ENCODE measurements at places on chromosomes 2 and 18.

GRCh38 chr2:202965810-202966460 is 48.7 kb upstream of the NBEAL1 start:
- H3K27me3 ChIP-seq = no peaks in the 10 kb centered on the region
- H3K4me1 ChIP-seq = no peaks in the 10 kb centered on the region
- no peaks in the 10 kb centered on the region for H3K36me3 ChIP-seq

GRCh38 chr2:182971820-182972547 is 66.3 kb downstream of the NCKAP1 start:
- no peaks in the 10 kb centered on the region for H3K36me3 ChIP-seq
- no peak overlapping the region for H3K27ac ChIP-seq
- H3K4me3 ChIP-seq = no peak overlapping the region
- no peak for DNase-seq
- H3K27me3 ChIP-seq = no peaks in the 10 kb centered on the region

DNA sequence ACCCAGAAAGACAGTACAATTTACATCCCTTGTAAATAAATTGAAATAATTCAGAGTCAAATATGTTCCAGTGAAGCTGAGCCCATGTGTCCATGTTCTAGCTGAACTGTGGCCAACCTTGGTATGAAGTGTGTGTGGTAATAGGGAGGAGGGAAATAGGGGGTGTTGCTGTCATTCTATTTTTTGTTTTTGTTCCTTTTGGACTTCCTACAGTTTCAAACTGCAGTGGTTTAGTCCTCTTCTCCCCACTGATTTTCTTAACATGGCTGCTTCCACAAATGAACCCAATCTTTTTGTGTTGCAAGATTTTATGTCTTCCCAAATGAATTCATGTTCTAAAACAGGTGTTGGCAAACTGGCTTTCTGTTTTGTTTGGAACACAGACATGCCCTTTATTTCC is 156.9 kb downstream of the CCBE1 start:
- H3K27ac ChIP-seq = no peak overlapping the region
- H3K4me1 ChIP-seq = no peaks in the 10 kb centered on the region
- no peak overlapping the region for H3K4me3 ChIP-seq
- no peaks in the 10 kb centered on the region for H3K27me3 ChIP-seq

- H3K4me1 ChIP-seq = no peaks in the 10 kb centered on the region
- no peak overlapping the region for H3K27ac ChIP-seq
- no peaks in the 10 kb centered on the region for H3K27me3 ChIP-seq
- no peaks in the 10 kb centered on the region for H3K36me3 ChIP-seq
Observed at GRCh38 chr2:68463287-68463877, 3.7 kb downstream of the FBXO48 start.

DNA sequence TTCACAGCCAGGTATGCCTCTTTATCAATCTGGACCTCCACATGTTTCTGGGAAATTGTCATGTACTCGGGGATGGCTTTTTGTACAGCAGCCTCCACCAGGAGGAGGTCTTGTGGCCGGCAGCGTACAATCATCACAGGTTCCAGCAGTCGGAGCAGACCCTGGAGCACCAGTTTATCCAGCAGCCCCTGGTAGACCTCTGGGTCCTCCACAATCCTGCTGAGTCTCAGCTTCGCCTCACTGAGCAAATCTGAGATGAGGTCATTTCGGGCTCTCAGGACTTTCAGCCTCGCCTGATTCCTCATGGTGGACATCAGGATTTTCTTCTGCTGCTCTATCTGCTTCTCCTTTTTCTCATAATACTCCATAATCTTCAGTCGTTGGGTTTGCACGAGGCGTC is 32.8 kb downstream of the TMEM247 start:
- no peak for DNase-seq
- H3K36me3 ChIP-seq = no peaks in the 10 kb centered on the region
- H3K27ac ChIP-seq = no peak overlapping the region
- H3K4me1 ChIP-seq = no peaks in the 10 kb centered on the region

GRCh38 chr18:46313521-46313920 is 209.3 kb downstream of the HAUS1 start:
- DNase-seq = peak; percentile 42
- H3K4me1 ChIP-seq = no peaks in the 10 kb centered on the region
- H3K36me3 ChIP-seq = no peaks in the 10 kb centered on the region
- no peaks in the 10 kb centered on the region for H3K27me3 ChIP-seq

GRCh38 chr18:42363446-42364441 is 408.7 kb downstream of the PIK3C3 start:
- no peaks in the 10 kb centered on the region for H3K4me1 ChIP-seq
- no peak overlapping the region for H3K4me3 ChIP-seq
- H3K27ac ChIP-seq = no peak overlapping the region
- no peaks in the 10 kb centered on the region for H3K36me3 ChIP-seq

DNA sequence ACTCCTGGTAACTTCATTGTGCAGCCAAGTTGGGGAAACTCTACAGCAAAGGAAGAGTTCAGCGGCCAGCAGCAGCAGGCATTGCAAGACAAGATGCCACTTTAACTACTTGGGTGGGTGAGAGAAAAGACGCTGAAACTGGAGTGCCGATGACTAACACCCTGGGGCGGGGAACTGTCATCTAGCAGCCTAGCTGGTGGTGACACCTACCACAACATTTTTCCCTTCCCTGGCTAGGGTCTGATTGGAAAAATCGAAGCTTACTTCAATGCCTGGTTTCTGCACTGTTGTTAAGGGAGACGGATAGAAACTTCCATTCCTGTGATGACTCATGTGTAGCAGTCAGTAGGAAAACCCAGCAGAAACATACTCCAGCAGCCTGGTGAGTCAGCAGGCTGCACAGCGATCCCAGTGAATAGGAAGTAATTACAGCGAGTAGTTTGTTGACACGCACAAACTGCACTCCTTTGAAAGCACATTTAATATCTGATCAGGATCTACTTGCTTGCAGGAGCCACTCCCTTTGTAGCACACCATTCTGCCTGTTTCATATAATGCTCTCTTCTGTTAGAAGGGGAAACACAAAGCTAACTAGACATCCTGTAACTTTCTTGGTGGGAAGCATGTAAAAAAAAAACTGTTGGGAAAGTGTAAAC is 62.1 kb upstream of the MAPRE2 start:
- peak; percentile 85 for DNase-seq
- no peak overlapping the region for H3K27ac ChIP-seq
- no peaks in the 10 kb centered on the region for H3K4me1 ChIP-seq
- peak overlapping the region; percentile 55 for H3K4me3 ChIP-seq
- no peaks in the 10 kb centered on the region for H3K27me3 ChIP-seq
- no peaks in the 10 kb centered on the region for H3K36me3 ChIP-seq

DNA sequence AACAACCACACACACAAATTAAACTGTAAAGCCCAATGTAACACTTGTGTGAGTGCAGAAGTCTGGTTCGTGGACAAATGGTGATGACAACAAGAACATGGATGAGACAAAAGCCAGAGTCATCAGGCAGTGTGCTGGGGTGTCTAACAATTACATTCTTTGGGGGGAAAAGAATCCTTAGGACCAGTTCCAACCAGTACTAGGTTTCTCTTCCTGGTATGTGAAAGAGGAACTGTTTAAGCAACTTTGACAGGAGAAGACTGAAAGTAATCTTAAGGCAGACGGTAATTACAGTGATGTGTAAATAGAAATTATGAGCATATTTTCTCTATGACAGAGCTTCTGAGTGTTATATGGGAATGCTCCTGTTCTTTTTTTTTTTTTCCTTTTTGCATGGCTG is 133.4 kb downstream of the AFF3 start:
- no peak overlapping the region for H3K27ac ChIP-seq
- no peaks in the 10 kb centered on the region for H3K27me3 ChIP-seq
- H3K4me3 ChIP-seq = no peak overlapping the region

GRCh38 chr2:191177751-191178736 is 27.2 kb upstream of the STAT4 start:
- no peaks in the 10 kb centered on the region for H3K27me3 ChIP-seq
- no peaks in the 10 kb centered on the region for H3K36me3 ChIP-seq
- H3K4me3 ChIP-seq = no peak overlapping the region
- H3K4me1 ChIP-seq = peaks cover 6% of the 10 kb centered on the region
- no peak for DNase-seq

- H3K36me3 ChIP-seq = no peaks in the 10 kb centered on the region
- no peak for DNase-seq
- no peaks in the 10 kb centered on the region for H3K27me3 ChIP-seq
- H3K4me1 ChIP-seq = no peaks in the 10 kb centered on the region
- H3K4me3 ChIP-seq = no peak overlapping the region
Observed at GRCh38 chr18:21210278-21210677, 31.8 kb upstream of the GREB1L start.

DNA sequence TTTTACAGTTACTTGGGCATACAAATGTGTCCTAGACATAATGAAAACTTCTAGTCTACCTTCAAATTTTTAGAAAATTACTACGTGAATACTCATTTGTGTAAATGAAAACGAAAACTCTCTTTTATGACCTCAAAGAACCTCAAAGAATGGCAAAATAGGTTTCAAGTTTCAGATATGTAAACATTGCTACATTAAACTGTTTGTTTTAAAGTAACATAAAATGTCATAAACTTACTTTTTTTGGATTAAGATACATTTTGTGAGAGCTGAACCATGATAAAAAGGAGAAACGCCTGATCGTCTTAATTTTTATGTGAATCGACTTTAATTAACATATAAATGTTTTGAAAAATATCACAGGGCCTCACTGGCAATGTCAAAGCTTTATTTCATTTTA is 91.4 kb downstream of the PPP1R1C start:
- no peak for DNase-seq
- no peak overlapping the region for H3K27ac ChIP-seq
- no peaks in the 10 kb centered on the region for H3K4me1 ChIP-seq
- no peak overlapping the region for H3K4me3 ChIP-seq
